ENCODE measurements at places on chromosomes 6 and 20.
A peak's percentile ranks its signal among the peaks of the same experiment; 100 is the strongest.

DNA sequence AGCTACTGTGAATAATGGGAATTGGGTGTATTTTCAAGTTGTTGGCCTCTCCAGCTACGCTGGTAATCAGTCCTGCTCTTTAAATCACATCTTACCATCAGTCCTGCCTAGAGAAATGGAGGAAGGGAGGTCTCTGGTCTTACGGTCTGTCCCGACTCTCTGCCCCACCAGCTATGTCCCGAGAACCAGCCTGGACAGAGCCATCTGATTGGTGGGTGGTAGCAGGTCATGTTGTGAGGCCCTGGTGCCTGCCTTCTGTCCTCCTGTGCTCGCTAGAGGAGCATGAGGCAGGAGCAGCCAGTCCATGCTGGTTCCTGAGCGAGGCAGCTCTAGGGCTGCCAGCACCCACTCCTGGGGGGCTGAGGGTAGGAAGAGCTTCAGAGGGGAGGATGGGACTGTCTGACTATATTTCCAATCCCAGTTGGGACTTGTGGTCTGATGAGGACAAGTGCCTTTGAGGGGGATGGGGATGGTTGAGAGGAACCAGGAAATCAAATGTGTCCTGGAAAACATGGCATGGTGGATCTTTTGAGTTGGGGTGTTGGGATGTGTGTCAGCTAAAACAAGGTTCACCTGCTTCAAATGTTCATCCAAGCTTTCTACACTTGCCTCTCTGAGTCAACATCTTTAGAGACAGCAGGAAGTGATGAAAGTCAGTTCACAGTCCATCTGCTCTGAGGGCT lies 33.0 kb downstream of the SYNJ2 start:
- DNase-seq, result no peak

DNA sequence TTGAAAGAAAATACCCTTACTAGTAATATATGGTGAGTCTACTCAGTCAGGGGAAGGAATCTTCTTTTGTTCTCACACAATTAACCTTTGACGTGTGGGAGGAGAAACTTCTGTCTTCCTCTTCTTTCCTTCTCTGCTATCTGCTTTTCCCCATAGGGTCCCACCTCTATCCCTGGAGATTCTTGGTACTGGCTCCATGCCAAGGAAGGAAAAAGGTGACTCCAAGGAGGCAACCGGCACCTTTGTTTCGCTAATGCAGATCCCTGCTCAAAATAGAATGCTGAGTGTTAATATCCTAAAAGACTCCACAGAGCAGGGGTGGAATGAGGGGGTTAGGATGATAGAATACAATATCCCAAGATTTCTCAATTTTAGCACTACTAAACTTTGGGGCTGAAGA lies 116.7 kb downstream of the CD164 start:
- DNase-seq, result no peak

GRCh38 chr6:77650098-77650663 lies 2.7 kb upstream of the MEI4 start:
- DNase-seq, result no peak

DNA sequence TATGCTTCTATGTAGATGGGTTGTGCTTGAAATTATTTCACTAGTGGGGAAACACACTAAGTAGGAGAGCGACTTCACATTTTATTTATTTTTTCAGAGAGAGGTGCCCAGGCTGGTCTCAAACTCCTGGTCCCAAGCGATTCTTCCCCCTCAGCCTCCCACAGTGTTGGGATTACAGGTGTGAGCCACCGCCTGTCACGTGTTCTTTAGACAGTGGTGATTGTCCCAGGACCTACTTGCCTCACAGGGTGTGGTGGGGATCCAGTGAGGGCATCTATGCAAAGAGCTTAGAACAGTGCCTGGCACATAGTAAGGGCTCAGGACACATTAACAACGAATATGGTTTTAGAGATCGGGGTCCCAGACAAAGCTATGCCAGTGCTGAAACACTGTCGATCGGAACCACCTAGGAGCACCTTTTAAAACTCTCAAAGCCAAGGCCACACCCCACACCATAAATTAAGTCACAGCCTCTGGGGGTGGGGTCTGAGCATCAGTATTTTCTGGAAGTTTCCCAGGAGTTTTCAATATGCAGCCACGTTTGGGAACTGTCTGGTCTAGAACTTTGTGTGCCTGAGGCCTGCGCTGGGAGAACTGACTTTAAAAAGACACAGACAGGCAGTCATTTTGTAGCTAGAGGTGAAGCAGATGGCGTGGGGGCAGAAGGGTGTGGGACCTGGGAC lies 4.8 kb upstream of the BCAS4 start:
- DNase-seq, result no peak

DNA sequence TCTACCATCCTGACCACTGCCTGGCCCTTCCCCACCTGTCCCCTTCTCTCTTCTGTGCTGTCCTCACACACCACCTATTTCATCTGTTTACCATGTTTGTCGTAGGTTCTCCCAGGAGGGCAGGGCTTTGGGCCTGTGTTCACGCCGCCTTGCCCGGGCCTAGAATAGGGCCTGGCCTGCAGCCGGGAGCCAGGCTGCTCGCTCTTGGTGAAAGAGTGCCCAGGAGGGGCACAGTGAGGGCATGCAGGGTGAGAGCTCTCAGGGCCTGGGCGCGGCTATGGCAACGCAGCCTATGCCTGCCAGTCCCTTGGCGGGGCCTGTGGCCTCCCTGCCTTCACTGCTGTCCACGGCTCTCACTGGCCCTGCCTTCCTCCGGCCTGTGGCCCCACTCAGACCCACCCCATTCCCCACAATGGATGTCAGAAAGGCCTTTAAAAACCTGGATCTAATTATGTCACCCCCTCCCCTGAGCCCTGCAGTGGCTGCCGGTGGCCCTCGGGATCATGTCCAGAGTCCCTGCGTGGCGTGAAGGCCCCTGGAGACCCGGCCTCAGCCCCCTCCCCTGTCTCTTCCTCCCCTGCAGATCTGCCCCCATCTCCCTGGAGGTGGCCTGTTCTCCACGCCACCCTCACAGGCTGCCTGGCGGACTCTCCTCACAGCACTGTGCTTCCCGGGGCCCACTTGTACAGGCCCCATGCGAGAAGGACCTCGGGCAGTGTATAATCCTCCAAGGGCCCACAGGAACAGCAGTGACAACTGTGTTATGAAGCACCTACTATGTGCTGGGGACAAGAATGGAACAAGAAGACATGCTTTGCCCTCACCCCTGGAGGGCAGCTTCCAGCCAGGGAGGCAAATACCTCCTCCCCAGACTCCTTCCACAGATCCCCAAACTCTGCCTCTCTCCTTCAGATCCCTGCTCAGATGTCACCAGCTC lies 22.9 kb upstream of the NOL4L start:
- no peak for DNase-seq

DNA sequence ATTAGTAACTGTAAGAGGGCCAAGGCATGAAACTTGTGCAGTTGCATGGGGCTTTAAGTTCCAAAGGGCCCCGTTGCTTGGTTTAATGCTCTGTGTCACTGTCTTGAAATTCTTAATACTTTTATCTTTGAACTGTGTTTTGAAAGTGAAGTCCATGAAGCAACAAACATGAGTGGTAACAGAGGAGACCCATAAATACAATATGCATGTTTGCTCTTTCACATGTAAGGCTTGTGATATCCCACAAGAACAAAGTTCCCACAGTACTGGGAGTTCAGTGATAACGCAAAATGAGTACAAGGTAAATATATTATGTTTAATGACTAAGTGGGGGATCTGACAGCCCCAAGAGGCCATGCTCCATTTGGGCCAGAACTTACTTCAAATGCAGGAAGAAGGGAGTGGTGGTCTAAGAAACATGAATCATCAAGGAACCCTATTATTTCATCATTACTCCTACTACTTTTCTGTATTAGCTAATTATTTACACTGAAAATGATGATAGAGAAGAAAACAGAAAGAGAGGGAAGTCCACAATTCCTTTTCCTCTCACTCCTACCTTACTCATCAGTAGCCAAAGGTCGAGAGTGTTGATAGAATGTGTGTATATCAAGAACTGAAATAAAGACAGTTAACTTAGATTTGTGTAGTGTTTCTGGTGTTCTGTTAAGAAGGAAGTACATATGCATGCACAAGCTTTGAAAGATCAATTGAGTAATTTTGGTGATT lies 157.3 kb downstream of the PHF3 start:
- DNase-seq, result no peak

DNA sequence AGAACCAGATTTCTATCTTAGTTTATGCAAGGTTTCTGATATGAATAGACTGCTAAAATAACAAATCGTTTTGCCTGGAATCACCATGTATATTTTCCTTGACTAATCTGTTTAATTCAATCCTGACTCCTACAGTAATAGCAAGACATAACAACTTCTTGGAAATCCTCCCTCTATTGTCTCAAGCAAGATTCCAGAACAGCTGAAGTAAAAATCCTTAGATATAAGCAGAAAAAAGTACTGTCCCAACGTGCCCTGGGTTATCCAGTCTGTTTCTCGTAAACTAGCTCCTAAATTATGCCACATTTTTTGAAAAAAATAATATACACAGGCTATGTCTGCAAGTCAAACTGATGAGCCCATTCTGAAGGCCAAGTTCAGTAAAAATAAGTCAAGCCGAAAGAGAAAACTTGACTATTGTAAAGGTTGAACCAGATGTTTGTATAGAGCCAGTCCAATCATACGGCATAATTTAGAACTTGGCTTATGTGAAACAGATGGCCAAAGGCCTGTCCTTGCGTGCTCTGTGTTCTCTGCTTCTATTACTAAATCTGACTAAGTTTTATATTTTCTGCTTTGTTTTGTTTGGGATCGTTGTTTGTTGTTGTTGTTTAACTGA lies 341.6 kb upstream of the NRSN1 start:
- DNase-seq, result peak; percentile 80

DNA sequence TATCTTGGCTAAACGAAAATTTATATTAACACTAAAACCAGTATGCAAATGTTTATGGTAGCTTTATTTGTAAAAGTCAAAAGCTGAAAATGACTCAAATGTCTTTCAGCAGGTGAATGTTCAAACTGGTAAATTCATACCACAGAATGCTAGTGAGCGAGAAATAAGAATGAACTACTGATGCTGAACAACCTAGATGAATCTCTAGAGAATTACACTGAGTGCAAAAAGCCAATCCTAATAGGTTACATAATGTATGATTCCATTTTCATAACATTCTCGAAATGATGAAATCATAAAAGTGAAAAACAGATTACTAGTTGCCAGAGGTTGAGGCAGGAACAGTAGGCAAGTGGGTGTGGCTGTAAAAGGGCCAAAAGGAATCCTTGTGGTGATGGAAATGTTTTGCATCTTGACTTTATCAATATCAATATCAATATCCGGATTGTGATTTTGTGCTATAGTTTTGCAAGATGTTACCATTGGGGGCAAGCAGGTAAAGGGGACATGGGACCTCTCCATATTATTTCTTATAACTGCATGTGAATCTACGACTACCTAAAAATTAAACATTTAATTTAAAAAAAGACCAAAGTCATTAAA lies 26.1 kb downstream of the ZNF311 start:
- no peak for DNase-seq

- DNase-seq, result no peak
Measured at GRCh38 chr6:1091900-1092299, 220.0 kb upstream of the FOXQ1 start.

GRCh38 chr20:22829356-22829755 lies 205.8 kb upstream of the SSTR4 start:
- DNase-seq, result no peak

DNA sequence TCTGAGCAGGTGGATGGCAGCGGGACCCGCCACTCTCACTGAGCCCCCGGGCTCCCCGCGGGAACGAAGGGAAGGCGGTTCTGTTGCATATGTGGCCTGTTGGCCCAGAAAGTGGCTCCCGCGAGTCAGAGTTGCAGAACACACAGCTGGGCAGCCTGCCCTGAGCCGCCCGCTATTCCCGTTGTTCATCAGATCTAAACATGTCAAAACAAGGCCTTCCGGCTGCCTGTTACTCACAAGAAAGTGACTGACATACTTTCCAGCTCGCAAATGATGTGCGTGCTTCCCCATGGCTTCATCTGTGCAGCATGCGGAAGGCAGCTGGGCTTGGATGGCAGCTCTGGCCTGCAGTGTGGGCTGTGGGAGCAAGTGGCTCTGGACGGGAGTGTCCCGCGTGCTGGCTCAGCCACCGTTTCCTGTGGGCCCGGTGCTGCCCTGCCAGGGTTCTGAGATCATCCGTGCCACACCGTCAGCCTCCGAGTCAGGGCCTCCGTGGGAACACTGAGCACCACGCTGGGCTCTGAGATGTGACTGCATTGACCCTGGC lies 227.3 kb downstream of the ERMARD start:
- DNase-seq, result no peak

DNA sequence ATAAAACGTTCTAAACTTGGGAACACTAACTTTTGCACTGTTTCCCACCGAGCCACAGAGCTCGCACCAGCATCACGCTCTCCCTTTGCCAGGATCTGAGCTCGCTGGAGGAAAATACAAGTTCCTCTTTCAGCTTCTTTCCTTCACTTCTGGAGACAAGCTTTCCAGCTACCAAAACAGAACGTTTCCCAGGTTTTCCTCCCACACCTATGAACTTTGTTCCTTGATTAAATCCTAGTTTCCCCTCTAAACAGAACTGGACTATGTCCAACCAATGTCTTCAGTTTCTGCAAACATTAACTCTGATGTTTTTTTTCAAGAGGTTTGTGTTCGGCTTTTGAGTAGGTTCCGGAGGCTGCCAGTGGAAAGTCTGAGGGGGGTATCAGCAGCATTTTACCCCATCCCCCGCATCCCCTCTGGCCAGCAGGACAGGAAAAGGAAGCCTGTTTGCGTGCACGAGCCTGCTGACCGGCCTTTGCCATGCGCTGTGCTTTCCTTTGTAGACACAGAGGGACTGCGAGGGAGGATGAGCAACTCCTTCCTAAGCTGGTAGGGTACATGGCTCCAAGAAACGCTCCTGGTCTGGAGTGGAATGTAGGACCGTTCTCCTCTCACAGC lies 135.5 kb downstream of the LY86 start:
- DNase-seq, result no peak

DNA sequence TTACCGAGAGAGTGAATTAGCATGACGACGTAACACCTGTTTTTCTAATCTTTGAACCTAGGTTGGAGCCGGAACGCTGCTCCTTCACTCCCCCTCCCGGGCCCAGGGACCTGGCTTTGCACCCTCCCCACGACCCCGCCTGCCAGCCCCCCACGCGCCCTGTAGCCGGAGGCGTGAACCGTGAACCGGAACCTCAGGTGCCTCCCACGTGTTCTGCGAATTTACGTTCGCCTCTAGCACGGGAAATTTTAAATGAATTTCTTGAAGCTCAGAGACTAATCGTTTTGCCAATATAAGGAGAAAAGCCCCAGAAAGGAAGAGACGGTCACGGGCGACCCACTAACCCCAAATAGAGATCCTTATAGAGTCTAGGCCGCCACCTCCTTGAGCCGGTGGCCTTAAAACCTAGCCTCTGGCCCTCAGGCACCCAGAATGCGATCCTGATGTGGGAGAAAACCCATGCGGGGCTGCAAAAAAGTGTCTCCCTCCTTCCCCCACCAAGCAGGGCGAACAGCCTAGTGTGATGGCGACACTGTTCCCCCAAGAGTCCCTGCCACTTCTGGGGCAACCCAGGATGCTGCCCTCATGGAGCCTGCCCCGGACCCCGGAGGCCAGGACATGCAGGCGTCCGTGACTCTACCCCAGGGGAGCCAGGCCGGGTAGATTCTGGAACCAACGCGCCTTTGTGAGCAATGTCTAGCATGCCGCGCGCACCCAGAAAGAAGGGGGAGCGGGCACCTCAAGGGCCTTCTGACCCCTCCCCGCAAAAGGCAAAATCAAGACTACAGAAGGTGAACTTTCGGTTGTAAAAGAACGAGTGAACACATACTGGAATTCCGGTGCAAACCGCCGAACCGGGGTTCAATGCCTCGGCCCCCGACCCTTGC lies 2.7 kb upstream of the SIM1 start:
- no peak for DNase-seq

All from adipocyte (in vitro differentiated cells).